Fibroblast of lung (primary cell): ENCODE measurements at places on chromosomes 3 and 15. TPM values are rescaled to one million over a fixed set of nuclear protein-coding genes. Genes with fewer than 3 reads are reported as not detected.

CHRNA5 gene
- 1.2 and 2.9 TPM in 2 replicates for polyA plus RNA-seq

SCAMP5 gene
- 0.93 and 1.2 TPM in 2 replicates for polyA plus RNA-seq

TJP1 gene
- 80.9 and 110 TPM in 2 replicates for polyA plus RNA-seq

MYZAP gene
- polyA plus RNA-seq = 0.08 TPM in 1 of 2 replicates, not detected in the other

GATM gene
- polyA plus RNA-seq = 0.07 and 0.14 TPM in 2 replicates

ARPP21 gene
- polyA plus RNA-seq = not detected in 2 replicates

SLC25A26 gene
- polyA plus RNA-seq = 20.4 and 29.0 TPM in 2 replicates

RHOV gene
- not detected in 2 replicates for polyA plus RNA-seq

PDHB gene
- polyA plus RNA-seq = 135 and 201 TPM in 2 replicates

CAMK2N2 gene
- polyA plus RNA-seq = 0.10 and 0.24 TPM in 2 replicates

ILDR1 gene
- polyA plus RNA-seq = not detected in 2 replicates

DNA sequence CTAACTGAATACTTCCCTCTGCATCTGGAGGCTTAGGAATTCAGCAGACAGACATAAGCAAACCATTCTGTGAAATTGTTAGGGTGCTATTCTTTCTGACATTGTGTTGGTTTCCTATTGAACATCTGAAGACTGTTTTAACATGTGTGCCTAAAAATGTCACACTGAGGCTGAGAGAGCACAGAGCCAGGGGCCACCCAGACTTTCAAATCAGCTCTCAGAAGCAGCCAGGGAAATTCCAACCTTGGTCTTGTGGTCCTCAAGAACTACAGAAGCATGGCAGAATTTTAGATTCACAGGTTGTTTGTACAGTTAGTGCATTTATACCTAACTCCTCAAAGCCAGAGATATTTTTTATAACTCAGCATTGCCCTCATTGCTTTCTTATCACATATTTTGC, 929.2 kb upstream of the CFAP20DC start:
- no peak overlapping the region for H3K27ac ChIP-seq
- no peaks in the 10 kb centered on the region for H3K27me3 ChIP-seq
- H3K36me3 ChIP-seq = no peaks in the 10 kb centered on the region
- H3K4me1 ChIP-seq = no peaks in the 10 kb centered on the region
- DNase-seq = no peak

DNA sequence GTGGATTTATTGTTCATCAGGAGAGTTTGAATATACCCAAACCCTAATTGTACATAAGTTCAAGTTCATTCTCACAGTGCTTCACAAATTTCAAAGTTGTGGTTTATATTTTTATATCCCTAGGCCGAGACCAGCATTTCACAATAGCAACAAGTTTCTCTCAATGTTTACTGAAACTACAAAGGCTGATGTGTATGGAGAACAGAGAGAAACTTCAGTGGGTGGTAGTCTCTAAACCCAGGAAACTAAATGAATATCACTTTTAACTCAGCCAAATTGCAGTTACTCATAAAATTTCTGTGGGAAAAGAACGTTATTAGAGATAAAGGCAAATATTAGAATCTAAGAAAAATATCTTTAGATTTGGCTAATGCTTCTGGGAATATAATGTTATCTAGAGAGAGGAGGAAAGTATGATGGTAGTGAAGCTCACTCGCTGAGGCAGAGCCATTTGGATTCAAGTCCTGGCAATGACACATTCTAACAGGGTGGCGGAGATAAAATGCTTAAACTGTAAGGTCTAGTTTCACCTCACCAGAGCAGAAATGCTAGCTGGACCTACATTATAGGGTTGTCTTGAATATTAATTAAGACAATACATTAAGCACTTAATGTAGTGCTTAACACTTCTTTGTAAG, 514.8 kb downstream of the EPHA3 start:
- peak; percentile 31 for DNase-seq
- H3K27ac ChIP-seq = no peak overlapping the region
- no peaks in the 10 kb centered on the region for H3K27me3 ChIP-seq

DNA sequence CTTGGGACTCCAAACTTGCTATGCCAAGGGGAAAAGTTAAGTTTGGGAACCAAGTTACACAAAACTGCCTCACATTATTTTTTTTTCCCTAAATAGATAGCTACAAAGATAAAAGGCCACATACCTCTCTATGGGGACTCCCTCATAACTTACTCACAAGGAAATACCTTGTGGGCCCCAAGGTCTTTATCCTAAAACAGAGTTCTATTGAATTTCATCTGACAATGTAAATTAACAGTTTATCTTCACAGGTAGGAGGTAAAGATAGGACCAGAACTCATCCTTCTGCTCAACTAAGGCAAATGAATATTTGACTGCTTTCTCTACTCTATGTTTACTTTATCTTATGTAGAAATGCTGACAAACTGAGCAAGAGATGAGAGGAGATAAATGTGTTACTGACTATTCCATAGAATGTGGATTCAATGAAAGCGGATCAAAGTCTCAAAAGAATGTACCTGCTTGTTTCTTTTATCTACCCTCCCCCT, 1278.0 kb downstream of the OTOL1 start:
- H3K27ac ChIP-seq = no peak overlapping the region
- H3K27me3 ChIP-seq = no peaks in the 10 kb centered on the region
- no peak for DNase-seq
- no peak overlapping the region for H3K4me3 ChIP-seq
- no peaks in the 10 kb centered on the region for H3K4me1 ChIP-seq
- H3K36me3 ChIP-seq = no peaks in the 10 kb centered on the region

- no peak overlapping the region for H3K27ac ChIP-seq
- H3K27me3 ChIP-seq = no peaks in the 10 kb centered on the region
- no peaks in the 10 kb centered on the region for H3K4me1 ChIP-seq
- H3K4me3 ChIP-seq = no peak overlapping the region
- DNase-seq = no peak
These were observed 51.8 kb downstream of the SERP1 start for GRCh38 chr3:150494411-150494977.

DNA sequence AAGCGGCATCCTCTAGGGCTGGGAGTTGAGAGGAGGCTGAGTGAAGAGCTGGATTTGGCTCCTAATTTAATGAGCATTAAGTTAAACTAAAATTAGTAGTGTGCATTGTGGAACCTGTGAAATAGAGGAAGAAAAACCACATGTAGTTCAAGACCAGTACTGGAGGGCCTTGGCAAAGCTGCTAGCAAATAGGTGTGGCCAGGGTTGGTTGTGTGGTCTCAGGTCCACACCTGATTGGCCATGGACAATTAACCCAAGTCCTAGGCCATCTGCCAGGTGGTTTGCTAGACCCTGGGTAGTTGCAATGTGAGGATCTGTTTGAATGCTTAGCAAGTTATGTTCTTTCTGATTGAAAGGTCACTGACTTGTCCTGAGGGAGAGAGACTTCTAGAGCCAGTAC, 275.5 kb downstream of the PDCD6IP start:
- DNase-seq = no peak
- H3K27ac ChIP-seq = no peak overlapping the region
- H3K4me3 ChIP-seq = no peak overlapping the region
- H3K27me3 ChIP-seq = no peaks in the 10 kb centered on the region
- no peaks in the 10 kb centered on the region for H3K36me3 ChIP-seq

DNA sequence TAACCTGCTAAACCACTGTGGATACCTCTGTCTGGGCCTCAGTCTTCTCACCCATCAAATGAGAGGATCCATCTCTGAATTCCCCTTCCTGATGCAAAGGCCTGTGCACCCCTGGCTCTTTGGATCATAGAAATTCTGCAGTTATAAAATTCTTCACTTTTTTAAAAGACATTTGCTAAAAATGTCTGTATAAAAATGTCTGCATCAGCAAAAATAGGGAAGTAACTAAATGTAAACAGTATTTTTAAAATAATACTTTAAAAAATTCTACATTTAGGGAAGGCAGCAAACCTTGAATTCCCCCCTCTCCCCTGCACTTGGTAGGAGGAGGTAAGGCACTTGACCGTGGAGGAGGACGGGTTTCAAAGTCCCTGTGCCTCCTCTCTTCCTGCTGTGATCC, 25.6 kb upstream of the TRIM59 start:
- DNase-seq = no peak
- H3K27me3 ChIP-seq = no peaks in the 10 kb centered on the region
- no peaks in the 10 kb centered on the region for H3K36me3 ChIP-seq
- no peak overlapping the region for H3K27ac ChIP-seq
- H3K4me3 ChIP-seq = no peak overlapping the region

DNA sequence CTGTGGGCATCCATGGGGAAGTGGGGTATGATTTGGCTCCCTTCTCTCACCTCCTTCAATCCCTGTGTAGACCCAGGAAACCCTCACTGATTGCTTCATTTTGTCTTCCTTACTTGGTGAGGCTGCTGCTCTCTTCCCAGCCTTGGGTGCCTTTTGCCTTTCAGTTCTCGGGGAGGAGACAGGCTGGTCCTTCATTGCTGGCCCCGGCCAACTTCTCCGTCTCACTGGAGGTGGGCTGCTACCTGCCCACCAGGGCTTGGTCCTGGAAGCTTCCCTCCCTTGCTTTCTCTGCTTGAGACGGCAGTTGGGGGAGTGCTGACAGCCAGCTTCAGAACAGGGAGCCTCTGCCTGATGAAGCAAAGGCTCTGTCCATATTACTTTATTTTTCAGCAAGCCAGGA, 4.7 kb downstream of the FOXL2 start:
- DNase-seq = no peak
- no peak overlapping the region for H3K27ac ChIP-seq
- H3K4me3 ChIP-seq = no peak overlapping the region
- no peaks in the 10 kb centered on the region for H3K4me1 ChIP-seq
- H3K27me3 ChIP-seq = peaks cover 96% of the 10 kb centered on the region

DNA sequence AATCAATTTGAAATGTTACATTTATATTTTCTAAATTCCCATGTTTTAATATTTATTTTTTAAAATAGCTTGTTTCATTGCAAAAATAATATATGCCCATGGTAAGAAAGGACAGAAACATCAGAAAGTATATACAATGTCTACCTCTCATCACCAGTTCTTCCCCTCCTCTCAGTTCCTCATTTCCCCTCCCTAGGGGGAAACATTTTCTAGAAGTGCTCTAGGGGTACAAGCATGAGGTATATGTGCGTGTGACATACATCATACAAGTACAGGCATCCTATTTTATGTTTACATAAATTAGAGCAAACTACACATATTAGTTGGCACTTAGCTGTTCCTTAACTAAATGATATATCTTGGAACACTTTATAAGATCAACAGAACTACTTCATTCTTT, 189.3 kb upstream of the VEPH1 start:
- H3K4me3 ChIP-seq = no peak overlapping the region
- H3K4me1 ChIP-seq = no peaks in the 10 kb centered on the region
- H3K27ac ChIP-seq = no peak overlapping the region
- no peaks in the 10 kb centered on the region for H3K36me3 ChIP-seq
- no peak for DNase-seq

GRCh38 chr15:50390554-50391264, 33.5 kb upstream of the USP8 start:
- H3K4me3 ChIP-seq = no peak overlapping the region
- H3K27me3 ChIP-seq = no peaks in the 10 kb centered on the region
- no peaks in the 10 kb centered on the region for H3K36me3 ChIP-seq
- DNase-seq = no peak
- no peak overlapping the region for H3K27ac ChIP-seq

DNA sequence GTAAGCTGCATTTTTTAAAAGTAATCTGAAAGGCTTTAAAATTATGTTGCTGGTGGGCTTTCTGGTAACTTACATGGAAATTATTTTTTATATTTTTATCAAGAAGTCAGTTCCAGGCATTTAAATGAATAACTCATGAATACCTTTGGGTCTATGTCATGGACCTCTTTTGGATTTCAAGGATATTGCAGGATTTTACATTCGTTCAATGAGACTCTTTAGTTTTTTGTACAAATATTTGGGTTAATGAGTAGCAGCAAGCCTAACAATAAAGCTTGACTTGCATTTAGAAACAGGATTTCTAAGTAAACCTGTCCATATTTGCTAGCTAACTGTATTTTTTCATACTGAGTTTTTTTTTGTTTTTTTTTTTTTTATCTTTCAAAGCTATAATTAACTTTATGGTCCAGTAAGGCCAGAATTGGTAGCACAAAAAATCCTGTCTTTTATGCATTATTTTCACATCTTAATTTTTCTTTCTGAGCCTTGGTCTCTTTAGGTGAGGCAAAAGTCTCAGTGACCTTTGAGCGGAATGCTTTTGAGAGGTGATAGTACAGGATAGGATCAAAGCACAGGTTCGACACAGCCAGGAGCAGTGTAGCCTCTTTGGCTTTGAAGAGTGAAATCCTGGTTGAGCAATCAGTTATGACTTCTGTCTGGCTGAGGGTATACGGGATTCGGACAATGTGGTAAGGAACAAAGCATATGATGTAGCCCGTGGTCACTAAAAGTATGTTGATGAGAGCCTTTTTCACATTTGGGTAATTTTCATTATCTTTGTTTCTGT, 4.8 kb downstream of the GPR171 start:
- H3K27me3 ChIP-seq = no peaks in the 10 kb centered on the region
- no peaks in the 10 kb centered on the region for H3K36me3 ChIP-seq
- no peaks in the 10 kb centered on the region for H3K4me1 ChIP-seq

DNA sequence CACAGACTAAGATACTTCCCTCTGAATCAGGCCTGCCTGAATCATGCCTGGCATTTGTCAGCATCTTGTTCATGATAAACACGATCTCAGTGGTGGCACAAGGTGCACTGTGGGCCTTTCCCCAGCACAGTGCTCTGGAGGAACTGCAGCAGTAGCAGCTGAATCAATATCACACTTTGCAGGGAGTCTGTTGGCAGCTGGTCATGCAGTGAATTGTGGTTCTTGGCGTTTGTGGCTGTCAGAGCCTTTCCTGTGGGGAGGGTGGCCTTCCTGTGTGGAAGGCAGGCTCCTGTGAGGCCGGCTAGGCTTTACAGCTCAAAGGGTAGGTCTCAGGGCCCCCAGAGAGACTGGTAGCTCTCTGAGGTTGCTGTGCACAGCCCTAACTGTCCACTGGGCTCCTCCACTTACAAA, 54.4 kb upstream of the TLE3 start:
- no peak overlapping the region for H3K27ac ChIP-seq
- DNase-seq = no peak
- no peak overlapping the region for H3K4me3 ChIP-seq

DNA sequence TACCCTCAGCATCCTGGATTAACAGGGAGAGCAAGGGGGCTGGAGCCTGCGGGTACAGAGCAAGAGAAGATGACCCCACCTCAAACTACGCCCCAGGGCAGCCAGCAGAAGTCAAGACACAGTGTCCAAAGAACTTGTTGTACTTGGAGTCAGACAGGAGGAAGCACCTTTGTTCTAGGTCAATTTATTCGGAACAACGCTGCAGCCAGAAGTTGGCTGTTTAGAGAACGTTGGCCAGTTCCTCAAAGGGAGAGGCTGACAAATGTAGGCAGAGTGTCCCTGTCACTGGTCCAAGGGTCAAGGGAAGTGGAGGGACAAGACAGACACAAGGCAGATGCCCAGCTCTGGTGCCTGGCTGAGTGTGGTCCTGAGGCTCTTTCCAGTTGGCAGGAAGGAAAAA, 32.1 kb upstream of the PIAS1 start:
- no peaks in the 10 kb centered on the region for H3K36me3 ChIP-seq
- H3K4me1 ChIP-seq = no peaks in the 10 kb centered on the region
- no peak overlapping the region for H3K4me3 ChIP-seq
- no peaks in the 10 kb centered on the region for H3K27me3 ChIP-seq
- DNase-seq = no peak

DNA sequence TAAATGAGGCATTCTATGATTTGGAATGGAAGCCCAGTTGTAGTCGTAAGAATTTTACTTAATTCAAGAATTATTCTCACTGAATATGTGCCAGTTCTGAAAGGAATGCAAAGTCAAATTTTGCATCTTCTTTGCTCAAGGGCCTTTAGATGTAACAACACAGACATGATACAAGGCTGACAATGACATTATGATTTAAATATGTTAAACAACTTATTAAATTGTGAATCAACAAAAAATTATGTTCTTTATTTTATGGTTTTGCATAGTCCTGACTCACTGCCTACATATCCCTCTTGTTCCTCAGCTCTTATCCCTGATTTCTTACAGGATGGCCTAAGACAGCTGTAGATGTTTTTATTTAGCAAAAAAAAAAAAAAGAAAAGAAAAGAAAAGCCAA, 170.9 kb upstream of the NR2E3 start:
- H3K27me3 ChIP-seq = no peaks in the 10 kb centered on the region
- H3K4me1 ChIP-seq = no peaks in the 10 kb centered on the region
- H3K27ac ChIP-seq = no peak overlapping the region
- H3K4me3 ChIP-seq = no peak overlapping the region
- H3K36me3 ChIP-seq = no peaks in the 10 kb centered on the region
- DNase-seq = no peak
